ENCODE measurements at places on chromosomes 7 and 10. TPM values are rescaled to one million over a fixed set of nuclear protein-coding genes. Genes with fewer than 3 reads are reported as not detected.
A peak's percentile ranks its signal among the peaks of the same experiment; 100 is the strongest.

GRCh38 chr7:44712012-44712411 is 36.6 kb upstream of the ZMIZ2 start:
- H3K4me3 ChIP-seq = no peak overlapping the region
- H3K27ac ChIP-seq = no peak overlapping the region
- no peak for DNase-seq

- H3K36me3 ChIP-seq = no peaks in the 10 kb centered on the region
- H3K4me1 ChIP-seq = no peaks in the 10 kb centered on the region
- no peak for DNase-seq
- H3K4me3 ChIP-seq = no peak overlapping the region
- H3K27me3 ChIP-seq = no peaks in the 10 kb centered on the region
Observed at GRCh38 chr10:27805180-27805579, 59.6 kb upstream of the MKX start.

DNA sequence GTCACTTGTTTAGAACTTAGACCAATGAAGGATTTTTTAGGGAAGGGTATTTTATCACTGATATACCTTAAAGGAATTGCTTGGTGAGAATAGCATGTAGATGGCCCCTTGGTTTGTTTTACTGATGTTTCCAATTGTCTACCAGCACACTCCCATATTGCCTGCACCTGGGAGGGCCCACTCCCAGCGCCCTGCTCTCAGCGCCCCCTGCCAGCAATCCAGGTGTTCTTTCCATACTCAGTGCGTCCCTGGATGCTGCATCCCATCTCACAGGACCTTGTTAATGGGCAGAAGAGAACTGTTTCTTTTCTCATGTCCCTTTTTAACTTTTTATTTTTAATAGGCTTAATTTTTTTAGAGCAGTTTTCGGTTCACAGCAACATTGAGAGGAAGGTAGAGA is 24.1 kb upstream of the SFRP5 start:
- DNase-seq = no peak
- H3K27ac ChIP-seq = no peak overlapping the region
- no peaks in the 10 kb centered on the region for H3K4me1 ChIP-seq
- no peaks in the 10 kb centered on the region for H3K27me3 ChIP-seq

The STEAP1B gene
- total RNA-seq = not detected

GRCh38 chr7:136144182-136144581 is 167.0 kb upstream of the MTPN start:
- H3K36me3 ChIP-seq = no peaks in the 10 kb centered on the region
- no peak overlapping the region for H3K27ac ChIP-seq
- no peaks in the 10 kb centered on the region for H3K27me3 ChIP-seq
- no peak overlapping the region for H3K4me3 ChIP-seq

The INMT gene
- total RNA-seq = 22.8 TPM

DNA sequence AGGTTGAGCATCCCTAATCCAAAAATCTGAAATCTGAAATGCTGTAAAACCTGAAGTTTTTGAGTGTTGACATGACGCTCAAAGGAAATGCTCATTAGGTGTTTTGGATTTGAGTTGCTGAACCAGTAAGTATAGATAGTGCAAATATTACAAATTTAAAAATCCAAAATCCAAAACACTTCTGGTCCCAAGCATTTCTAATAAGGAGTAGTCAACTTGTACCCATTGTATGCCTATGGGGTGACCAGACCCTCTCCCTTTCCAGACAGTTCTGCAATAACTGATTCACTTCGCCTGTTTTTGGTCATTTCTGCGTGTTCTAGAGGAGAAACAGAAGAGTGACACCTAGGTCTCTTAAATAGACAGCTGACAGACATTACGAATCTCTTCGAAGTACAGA is 90.3 kb downstream of the MMRN2 start:
- peak overlapping the region; percentile 47 for H3K27ac ChIP-seq
- no peaks in the 10 kb centered on the region for H3K36me3 ChIP-seq
- H3K4me1 ChIP-seq = peaks cover 61% of the 10 kb centered on the region
- no peaks in the 10 kb centered on the region for H3K27me3 ChIP-seq
- H3K4me3 ChIP-seq = no peak overlapping the region

The GPR15LG gene
- total RNA-seq = not detected

GRCh38 chr10:4217653-4218052 is 432.6 kb upstream of the KLF6 start:
- no peak overlapping the region for H3K27ac ChIP-seq
- DNase-seq = no peak
- no peak overlapping the region for H3K4me3 ChIP-seq
- H3K4me1 ChIP-seq = no peaks in the 10 kb centered on the region
- no peaks in the 10 kb centered on the region for H3K36me3 ChIP-seq

DNA sequence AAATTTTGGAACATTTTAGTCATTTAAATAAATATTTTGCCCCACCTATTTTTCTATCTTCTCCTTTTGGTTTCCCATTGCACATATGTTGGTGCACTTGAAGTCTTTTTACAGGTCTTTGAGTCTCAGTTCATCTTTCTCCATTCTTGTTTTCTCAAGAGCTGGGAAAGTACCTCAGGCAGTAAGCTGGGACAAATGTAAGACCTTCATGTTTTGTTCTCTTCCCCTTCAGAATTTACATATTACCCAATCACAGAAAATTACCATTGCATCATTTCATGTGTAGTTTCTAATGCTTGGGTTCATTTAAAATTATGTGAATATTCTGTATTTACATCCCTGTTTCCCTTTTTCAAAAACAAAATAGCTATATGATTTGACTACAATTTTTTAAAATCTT is 1150.0 kb upstream of the POT1 start:
- H3K27me3 ChIP-seq = no peaks in the 10 kb centered on the region
- H3K4me3 ChIP-seq = no peak overlapping the region
- H3K27ac ChIP-seq = no peak overlapping the region
- H3K4me1 ChIP-seq = no peaks in the 10 kb centered on the region
- H3K36me3 ChIP-seq = no peaks in the 10 kb centered on the region

DNA sequence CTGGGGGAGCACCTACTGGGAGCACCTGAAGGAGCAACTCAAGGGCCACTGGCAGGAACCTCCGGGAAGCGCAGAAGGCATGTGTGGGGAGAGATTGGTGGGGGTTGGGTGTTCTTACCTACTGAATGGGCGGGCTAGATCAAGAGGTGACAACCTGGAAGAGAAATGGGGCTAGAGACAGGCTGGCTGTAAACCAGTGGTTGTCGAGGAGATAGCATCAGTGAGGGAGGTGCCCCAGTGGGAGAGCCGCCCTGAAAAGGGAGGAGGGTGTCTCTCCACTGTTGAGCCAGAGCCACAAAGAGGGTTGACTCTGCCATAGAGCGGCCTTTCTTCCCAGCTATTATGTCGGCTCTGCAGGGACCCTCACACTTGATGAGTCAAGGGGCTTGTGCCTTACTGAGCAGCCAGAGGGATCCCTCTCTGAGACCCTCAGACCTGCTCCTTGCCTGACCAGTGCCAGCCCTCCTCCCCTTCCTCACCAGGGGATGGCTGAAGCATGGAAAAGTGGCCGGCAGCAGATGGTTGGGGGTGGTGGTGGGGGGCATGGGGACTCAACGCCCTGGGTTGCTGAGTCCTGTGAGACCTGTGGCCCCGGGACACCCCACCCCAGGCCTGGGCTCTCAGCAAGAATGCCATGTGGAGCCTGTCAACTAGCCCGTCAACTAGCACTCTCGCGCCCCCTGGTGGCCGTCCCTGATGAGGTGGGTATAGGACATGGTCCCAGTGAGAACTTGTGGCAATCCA is 36.4 kb upstream of the PURB start:
- no peak overlapping the region for H3K27ac ChIP-seq
- DNase-seq = peak; percentile 89
- no peak overlapping the region for H3K4me3 ChIP-seq
- H3K4me1 ChIP-seq = peaks cover 12% of the 10 kb centered on the region

- H3K36me3 ChIP-seq = no peaks in the 10 kb centered on the region
- H3K27ac ChIP-seq = no peak overlapping the region
- H3K27me3 ChIP-seq = no peaks in the 10 kb centered on the region
- H3K4me1 ChIP-seq = no peaks in the 10 kb centered on the region
- no peak for DNase-seq
Observed at GRCh38 chr10:33938001-33938400, 603.5 kb upstream of the NRP1 start.

The PRKAR1B gene
- 12.2 TPM for total RNA-seq

The MGMT gene
- total RNA-seq = 17.6 TPM

The CYP2C19 gene
- total RNA-seq = not detected

- H3K4me1 ChIP-seq = no peaks in the 10 kb centered on the region
- H3K27ac ChIP-seq = no peak overlapping the region
- H3K4me3 ChIP-seq = no peak overlapping the region
- DNase-seq = no peak
Observed at GRCh38 chr10:11516431-11516746, 95.1 kb downstream of the USP6NL start.

The ENKUR gene
- 0.33 TPM for total RNA-seq

- H3K27me3 ChIP-seq = no peaks in the 10 kb centered on the region
- no peak overlapping the region for H3K4me3 ChIP-seq
- no peak for DNase-seq
- no peaks in the 10 kb centered on the region for H3K36me3 ChIP-seq
- no peaks in the 10 kb centered on the region for H3K4me1 ChIP-seq
Observed at GRCh38 chr10:102620591-102621442, 23.5 kb upstream of the TRIM8 start.

- H3K27ac ChIP-seq = no peak overlapping the region
- H3K4me3 ChIP-seq = no peak overlapping the region
- H3K27me3 ChIP-seq = no peaks in the 10 kb centered on the region
Observed at GRCh38 chr10:132058793-132059759, 6.7 kb upstream of the JAKMIP3 start.

The GPRIN2 gene
- total RNA-seq = 14.7 TPM

GRCh38 chr10:45058580-45058979 is 57.9 kb downstream of the ZNF22 start:
- no peaks in the 10 kb centered on the region for H3K36me3 ChIP-seq
- no peak for DNase-seq
- no peaks in the 10 kb centered on the region for H3K4me1 ChIP-seq
- no peaks in the 10 kb centered on the region for H3K27me3 ChIP-seq
- no peak overlapping the region for H3K4me3 ChIP-seq

DNA sequence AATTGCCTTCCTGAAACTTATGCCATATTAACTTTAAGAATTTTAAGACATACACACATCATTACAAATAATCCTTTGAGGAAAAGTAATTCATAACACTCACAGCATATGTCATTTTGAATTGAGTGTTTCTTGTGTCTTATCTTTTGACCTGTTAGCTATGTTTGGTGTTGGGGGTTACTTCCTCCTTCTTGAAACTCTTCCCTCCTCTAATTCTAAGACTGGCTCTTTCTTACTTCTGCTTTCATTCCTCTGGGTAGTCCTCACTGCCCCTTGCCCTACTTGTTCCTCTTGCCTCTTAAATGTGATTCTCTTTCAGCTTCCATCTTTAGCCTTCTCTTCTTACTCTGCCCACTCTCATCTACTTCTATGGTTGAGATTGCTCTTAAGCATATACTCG is 28.3 kb upstream of the PIP4K2A start:
- no peaks in the 10 kb centered on the region for H3K36me3 ChIP-seq
- no peaks in the 10 kb centered on the region for H3K27me3 ChIP-seq
- H3K4me3 ChIP-seq = no peak overlapping the region
- no peak for DNase-seq

GRCh38 chr7:32694182-32694581 is 197.4 kb downstream of the KBTBD2 start:
- H3K27me3 ChIP-seq = no peaks in the 10 kb centered on the region
- no peak overlapping the region for H3K4me3 ChIP-seq
- H3K4me1 ChIP-seq = no peaks in the 10 kb centered on the region
- DNase-seq = no peak

GRCh38 chr10:133189256-133189655 is 29.2 kb downstream of the KNDC1 start:
- no peaks in the 10 kb centered on the region for H3K27me3 ChIP-seq
- no peaks in the 10 kb centered on the region for H3K36me3 ChIP-seq
- DNase-seq = no peak
- no peak overlapping the region for H3K27ac ChIP-seq
- no peaks in the 10 kb centered on the region for H3K4me1 ChIP-seq
- no peak overlapping the region for H3K4me3 ChIP-seq

GRCh38 chr7:132328047-132328620 is 248.1 kb downstream of the PLXNA4 start:
- H3K4me3 ChIP-seq = no peak overlapping the region
- no peak overlapping the region for H3K27ac ChIP-seq
- DNase-seq = no peak
- no peaks in the 10 kb centered on the region for H3K4me1 ChIP-seq
- no peaks in the 10 kb centered on the region for H3K27me3 ChIP-seq

GRCh38 chr10:59741048-59741447 is 12.2 kb downstream of the MRLN start:
- no peaks in the 10 kb centered on the region for H3K4me1 ChIP-seq
- H3K4me3 ChIP-seq = no peak overlapping the region

Data from thyroid gland (tissue), 4 donors.